ENCODE measurements at places on chromosomes 3 and 15.

- no peak for DNase-seq
These were observed 732.4 kb upstream of the GBE1 start for GRCh38 chr3:82493858-82494257.

DNA sequence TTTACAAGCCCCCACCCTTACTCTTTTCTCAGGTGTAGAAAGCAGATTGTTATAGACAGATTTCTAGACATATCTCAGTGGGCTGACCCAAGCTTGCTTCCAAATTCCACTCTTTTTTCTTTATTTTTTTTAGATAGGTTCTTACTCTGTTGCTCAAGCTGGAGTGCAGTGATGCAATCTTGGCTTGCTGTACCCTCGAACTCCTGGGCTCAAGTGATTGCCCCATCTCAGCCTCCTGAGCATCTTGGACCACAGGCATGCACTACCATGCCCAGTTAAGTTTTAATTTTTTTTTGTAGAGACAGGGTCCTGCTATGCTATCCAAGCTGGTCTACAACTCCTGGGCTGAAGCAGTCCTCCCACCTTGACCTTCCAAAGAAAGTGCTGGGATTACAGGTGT lies 53.5 kb upstream of the ADAMTS9 start:
- no peak for DNase-seq

DNA sequence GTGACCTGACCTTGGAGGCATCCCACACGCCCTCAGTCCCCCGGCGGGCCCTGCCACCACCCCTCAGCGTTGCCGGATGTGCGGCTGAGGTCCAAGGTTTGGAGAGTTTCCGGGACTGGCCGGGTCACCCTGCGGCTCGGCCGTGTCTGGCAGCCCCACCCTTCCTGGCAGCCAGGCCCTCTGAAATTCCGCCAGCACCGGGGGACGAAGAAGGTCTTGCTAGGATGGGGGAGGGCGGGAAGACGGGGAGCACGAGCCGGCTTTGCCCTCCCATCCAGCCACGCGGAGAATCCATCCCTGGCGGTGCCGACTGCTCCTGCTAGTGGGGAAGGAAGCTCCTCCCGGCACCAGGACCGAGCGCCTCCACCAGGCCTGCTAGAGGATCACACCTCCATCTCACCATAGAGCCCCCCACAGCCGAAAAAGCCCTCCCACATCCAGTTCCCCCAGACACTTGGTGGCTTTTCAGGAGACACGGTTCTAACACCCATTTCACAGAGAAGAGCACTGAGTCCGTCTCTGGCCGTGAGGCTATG lies 81.5 kb downstream of the CPN2 start:
- peak; percentile 77 for DNase-seq

- DNase-seq: peak; percentile 63
These were observed at the start of gene COL6A6 for GRCh38 chr3:130516645-130517512. COL6A6 (plus strand) TSS chr3:130517177; CDS start chr3:130560365, 43,188 bp downstream.

DNA sequence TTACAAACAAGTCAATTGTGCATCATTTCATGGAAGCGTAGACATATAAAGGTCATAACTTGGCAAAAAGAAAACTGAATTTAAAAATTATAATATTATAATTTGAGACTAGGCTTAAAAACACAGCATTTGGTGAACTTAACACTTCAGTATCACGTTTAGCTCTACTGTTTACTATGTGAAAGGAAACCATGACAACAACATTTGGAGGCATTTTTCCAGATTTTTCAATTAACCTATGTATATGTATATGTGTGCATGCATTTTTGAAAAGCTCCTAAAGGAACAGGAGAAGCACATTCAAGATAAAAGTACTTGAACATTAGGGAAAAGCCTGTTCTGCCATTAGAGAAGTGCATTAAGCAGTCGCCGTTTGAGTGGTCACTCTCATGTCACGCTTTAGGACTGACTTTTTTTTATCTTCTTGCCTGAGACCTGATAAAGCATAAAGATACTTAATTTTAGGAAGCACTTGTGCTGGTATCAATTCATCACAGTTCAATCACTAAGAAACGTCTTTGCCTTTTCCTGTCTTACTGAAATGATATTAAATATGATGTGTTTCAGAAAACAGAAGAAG lies 156.0 kb downstream of the NAALADL2 start:
- no peak for DNase-seq

DNA sequence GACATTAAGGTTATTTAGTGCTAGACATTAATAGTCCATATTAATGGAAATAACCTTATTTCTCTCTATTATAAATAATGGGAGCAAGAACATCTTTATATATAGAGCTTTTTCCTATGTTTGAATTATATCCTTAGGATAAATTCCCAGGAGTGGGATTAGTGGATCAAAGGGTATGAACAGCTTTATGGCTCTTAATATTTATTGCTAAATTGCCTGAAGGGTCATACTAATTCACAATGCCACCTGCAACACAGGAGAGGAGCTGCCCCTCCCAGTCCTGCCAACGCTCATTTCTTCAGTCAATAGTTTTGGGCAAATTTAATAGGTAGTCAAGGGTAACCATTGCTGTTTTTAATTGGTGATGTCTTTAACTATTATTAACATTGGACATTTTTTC lies 48.9 kb upstream of the POLR2M start:
- DNase-seq: no peak

DNA sequence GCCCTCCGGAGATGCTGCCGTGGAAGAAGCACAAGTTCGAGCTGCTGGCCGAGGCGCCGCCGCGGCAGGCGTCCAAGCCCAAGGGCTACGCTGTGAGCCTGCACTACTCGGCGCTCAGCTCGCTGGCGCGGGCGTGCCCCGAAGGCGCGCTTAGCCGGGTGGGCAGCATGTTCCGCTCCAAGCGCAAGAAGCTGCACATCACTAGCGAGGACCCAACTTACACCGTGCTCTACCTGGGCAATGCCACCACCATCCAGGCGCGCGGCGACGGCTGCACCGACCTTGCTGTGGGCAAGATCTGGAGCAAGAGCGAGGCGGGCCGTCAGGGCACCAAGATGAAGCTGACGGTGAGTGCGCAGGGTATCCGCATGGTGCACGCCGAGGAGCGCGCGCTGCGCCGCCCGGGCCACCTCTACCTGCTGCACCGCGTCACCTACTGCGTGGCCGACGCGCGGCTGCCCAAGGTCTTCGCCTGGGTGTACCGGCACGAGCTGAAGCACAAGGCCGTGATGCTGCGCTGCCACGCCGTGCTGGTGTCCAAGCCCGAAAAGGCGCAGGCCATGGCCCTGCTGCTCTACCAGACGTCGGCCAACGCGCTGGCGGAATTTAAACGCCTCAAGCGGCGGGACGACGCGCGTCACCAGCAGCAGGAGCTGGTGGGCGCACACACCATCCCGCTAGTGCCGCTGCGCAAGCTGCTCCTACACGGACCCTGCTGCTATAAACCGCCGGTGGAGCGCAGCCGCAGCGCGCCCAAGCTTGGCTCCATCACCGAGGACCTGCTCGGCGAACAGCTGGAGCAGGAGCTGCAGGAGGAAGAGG lies 1.3 kb downstream of the FAM43A start:
- DNase-seq: peak; percentile 64

DNA sequence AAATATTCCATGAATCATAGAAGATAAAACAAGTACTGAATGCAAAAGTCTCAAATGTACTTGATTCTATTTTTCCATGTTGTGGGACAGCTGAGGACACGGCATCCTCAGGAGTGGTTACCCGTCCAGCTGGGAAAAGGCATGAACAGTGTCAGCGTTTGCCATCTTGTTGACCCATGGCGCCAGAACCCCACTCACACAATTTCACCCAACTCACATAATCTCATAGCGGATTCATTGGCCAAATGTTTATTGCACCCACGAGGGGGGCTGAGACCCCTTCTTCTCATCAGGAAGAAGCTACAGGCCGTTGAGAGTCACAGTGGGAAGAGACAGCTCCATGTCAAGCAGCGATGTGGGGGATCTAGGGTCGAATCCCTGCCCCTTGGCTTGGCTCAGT lies 72.9 kb downstream of the OCA2 start:
- no peak for DNase-seq

GRCh38 chr3:191353022-191353777 lies 22.9 kb upstream of the UTS2B start:
- no peak for DNase-seq

- DNase-seq: no peak
These were observed 1.7 kb downstream of the SKIL start for GRCh38 chr3:170359178-170359704.

DNA sequence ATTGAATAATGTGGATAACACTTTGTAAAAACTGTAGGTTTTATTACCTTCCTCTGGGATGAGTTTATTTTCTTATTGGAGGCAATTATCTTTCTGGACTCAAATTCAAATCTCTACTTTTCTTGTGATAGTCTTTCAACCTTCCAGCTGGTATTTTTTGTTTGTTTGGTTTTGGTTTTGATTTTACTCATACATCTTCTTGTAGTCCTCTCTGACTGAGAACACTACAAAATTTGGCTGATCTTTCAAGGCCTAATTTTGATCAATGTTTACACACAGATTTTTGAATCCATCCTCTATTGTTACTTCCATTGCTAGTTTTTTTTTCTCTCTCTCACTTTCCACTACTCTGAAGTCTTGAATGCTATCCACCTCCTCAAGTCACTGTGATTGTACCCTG lies 303.8 kb upstream of the NECTIN3 start:
- DNase-seq: no peak

DNA sequence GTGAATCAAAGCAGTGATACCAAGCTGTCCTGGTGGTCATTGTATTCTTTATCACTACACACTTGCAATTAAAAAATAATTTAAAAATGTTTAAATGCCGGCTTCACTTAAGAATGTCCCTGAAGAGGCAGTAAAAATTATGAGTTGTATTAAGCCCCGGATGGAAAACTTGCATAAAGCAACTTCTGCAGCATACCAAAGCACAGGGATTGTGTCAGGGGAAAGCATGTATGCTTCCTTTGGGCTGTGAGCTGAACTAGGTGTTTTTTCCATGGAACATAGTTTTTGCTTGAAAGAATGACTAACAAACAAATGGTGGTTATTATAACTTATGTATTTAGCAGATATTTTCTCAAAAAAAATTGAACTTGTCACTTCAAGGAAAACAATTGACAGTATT lies 143.1 kb downstream of the ARNT2 start:
- DNase-seq: no peak

DNA sequence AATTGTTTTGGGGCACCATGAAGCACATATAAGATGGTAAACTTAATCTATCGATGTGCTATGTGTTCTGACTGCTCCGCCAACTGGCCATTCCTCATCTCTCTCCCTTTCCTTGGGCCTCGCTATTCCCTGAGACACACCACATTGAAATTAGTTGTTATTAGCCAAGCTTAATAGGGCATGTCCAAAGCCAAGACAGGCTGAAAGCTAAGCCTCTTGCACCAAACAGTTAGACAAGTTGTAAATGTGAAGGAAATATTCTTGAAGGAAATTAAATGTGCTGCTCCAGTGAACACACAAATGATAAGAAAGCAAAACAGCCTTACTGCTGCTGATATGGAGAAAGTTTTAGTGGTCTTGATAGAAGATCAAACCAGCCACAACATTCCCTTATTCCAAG lies 39.3 kb downstream of the C2CD4A start:
- DNase-seq: no peak

DNA sequence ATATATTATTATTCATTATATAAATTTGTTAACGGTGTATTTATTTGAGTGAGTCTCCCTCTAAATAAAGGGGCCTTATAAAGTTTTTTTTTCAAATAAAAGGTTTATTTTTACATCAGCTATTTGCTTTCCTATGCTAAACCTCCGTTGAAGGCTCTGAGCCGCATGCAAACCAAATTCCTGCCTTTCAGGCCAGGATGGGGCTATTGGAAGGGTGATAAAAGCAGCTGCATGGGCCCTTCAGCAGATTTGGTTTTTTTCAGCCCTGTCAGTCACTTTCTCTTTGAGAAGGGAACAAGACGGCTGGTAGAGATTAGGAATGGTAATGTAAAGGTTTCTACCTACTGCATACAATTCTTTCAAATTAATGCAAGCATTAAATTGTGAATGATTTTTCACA lies 244.2 kb downstream of the WNT5A start:
- DNase-seq: no peak

GRCh38 chr3:129315998-129316247 lies 37.3 kb downstream of the HMCES start:
- no peak for DNase-seq

GRCh38 chr15:58070801-58071418 lies 5.4 kb upstream of the ALDH1A2 start:
- peak; percentile 71 for DNase-seq

DNA sequence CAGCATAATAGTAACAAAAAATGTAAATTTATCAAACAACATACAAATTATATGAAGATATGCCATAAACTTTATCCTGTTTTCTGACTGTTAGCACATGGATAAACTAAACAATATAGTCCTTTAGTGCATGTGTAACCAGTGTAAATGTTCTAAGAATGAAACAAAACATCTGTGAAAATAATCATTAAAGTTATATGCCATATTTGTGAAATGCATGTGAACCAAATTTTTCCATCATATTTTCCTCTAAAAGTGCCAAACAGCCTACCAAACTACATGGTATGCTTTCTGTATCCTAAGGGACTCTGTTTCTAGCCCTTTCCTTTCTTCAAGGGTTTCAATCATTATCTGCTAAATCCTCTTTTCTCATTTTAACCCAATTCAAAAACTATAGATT lies 23.9 kb upstream of the RSL24D1 start:
- no peak for DNase-seq

GRCh38 chr3:110732420-110732819 lies 339.2 kb upstream of the NECTIN3 start:
- DNase-seq: no peak

DNA sequence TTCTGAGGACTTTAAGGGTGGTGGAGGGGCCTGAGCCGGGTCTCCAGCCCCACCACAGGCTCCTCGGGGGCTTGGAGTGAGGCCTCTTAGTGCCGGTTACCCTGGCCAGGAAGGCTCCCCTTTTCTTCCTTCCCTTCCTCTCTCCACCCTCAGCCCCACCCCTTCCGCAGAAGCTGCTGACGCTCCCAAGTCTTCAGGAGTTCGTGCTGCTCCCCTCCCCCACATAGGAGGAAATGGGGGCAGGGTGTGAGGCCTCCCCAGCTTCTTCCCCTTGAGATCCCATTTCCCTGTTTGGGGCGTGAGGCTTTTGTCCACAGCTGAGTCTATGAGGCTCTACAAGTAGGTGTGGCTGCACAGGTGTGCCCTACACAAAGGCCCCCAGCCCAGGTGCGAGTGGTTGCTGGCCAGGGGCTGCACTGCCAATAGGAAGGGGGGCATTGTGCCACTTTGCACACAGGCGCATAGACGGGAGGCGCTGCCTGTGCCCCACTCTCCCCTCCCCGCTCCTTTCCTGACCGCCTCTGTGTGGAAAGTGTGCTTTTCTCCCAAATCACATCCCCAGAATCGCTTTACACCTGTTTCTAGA lies 915 bp upstream of the CALML4 start:
- no peak for DNase-seq

DNA sequence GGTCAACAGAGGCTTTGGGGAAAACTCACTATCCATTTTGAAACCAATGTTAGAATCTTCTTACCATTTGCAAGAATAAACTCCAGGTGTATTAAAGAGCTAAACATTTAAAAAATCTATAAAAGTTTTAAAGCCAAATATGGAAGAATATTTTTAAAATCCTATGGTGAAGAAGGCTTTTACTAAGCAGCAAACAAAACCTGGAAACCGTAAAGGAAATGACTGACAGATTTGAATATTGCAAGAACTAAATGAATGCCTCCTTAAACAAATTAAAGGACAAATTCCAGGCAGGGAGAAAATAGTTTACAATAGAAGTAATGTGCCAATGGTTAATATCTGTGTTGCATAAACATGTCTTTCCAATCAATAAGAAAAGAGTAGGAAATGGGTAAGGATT lies 68.1 kb downstream of the KLF15 start:
- no peak for DNase-seq

GRCh38 chr15:85704720-85705429 lies 89.8 kb downstream of the KLHL25 start:
- no peak for DNase-seq
